ENCODE measurements at places on chromosomes 16 and 17.

- no peak for DNase-seq
Observed at GRCh38 chr16:49431040-49431439, 57.4 kb downstream of the C16orf78 start.

DNA sequence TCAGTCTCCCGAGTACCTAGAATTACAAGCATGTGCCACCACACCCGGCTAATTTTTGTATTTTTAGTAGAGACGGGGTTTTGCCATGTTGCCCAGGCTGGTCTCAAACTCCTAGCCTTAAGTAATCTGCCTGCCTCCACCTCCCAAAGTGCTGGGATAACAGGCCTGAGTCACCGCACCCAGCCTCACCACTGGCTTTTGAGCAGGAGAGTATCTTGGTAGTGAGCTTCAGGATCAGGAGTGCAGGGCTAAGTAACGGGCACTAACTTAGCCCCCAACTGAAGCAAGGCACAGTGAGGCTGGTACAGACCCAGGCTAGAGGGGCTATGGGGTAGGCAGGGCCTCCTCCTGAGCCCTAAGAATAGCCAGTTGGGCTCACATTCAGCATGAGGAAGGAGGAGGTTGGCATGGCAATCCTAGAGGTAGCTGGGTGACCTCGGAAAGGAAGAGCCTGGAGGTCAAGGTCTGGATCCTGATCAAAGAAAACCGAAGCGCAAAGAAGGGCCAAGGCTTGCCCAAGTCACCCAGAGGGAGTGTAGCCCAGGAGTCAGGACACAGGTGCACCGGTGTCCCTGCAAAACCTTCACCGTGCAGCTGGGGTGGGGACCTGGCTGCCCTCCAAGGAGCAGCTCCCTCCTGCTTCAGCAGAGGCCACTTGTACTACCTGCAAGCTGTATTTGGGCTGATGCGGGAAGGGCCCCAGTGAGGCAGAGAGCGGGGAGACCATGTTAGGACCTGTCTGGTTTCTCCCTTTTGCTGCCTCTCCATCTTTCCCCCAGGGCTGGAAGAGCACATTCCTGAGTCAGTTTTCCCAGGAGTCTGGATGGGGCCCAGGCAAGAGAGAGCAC lies 1.3 kb upstream of the ADGRG5 start:
- no peak for DNase-seq

DNA sequence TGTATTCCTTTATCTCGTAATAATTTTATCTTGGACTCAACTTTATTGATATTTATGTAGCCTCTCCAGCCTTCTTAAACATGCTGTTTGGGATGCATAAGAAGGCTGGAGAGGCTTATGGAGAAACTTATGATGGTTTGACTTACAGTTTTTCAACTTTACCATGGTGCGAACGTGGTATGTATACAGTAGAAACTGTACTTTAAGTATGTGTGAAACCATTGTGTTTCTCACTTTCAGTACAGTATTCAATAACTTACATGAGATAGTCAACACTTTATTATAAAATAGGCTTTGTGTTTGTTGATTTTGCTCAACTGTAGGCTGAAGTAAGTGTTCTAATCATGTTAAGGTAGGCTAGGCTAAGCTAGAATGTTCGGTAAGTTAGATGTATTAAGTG lies 206.8 kb downstream of the SEC14L1 start:
- DNase-seq: no peak

DNA sequence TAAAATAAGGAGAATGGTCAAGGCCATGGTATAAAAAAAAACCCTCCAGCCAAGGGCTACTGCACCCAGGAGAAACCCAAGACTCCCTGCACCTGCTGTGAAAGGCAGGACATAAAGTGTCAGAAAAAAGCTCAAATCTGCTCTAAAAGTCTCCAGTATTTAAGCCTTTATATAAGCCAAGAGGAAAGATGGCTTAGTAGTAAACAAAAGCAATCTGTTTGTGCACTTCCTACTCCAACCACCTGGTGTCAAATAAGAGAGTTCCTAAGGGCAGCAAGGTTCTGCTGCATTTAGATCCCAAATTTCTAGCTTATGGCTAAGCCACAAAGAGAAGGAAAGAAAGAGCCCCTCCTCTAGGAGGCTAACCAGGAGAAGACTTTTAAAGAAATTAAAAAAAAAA lies 20.6 kb downstream of the ACSM1 start:
- no peak for DNase-seq

DNA sequence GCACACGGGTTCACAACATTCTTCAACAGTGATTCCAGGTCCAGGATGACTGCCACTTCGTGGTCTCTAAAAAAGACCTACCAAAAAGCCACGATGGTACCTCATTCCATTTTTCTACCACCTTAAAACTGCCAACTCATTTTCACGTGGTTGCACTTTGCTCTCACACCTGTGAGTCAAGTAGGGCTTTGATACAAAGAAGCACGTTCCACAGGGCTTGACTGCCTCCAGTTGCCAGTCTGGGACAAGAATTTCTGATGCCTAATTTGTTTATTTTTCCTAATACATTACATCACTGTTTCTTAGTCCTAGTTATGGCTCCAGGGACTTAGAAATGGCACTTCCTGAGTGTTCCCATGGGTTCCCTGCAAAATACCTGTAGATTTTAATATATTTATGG lies 911.6 kb upstream of the EEF2KMT start:
- no peak for DNase-seq

- peak; percentile 24 for DNase-seq
Observed at GRCh38 chr16:27828671-27829070, 234.8 kb downstream of the GSG1L start.

DNA sequence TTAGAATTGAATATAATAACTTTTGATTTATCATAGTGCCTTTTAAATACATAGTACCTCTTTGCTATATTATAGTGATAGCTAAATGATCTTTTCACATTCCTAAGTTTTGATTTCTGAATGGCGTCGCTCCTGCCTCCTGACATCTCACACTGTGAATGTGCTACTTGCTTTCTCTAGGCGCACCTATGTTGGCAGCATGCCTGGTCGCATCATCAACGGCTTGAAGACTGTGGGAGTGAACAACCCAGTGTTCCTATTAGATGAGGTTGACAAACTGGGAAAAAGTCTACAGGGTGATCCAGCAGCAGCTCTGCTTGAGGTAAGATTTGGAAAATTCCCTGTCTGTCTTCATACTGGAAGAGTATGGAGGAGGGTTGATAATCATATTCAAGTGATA lies 29.8 kb upstream of the ABCC11 start:
- peak; percentile 24 for DNase-seq

- DNase-seq: peak; percentile 28
Observed at GRCh38 chr16:35391328-35391727, 1931.9 kb downstream of the TP53TG3F start.

GRCh38 chr16:5510819-5511370 lies 413.3 kb upstream of the EEF2KMT start:
- no peak for DNase-seq

DNA sequence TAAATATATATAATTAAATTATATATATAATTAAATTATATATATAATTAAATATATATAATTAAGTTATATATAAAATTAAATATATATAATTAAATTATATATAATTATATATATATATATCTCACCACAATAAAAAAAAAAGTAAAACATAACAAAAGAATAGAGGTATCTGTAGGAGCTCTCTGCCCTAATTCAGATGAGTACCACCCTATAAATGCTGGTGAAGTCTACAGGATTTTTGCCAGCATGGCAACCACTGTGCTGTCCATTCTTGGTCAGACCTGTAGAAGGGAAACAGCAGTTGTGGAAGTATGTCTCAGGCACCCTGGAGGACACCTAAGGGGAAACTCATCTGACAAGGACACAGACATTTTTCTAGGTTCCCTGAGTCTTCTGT lies 259.7 kb downstream of the PRKCA start:
- DNase-seq: no peak

GRCh38 chr16:85950136-85950918 lies 51.4 kb downstream of the IRF8 start:
- no peak for DNase-seq

DNA sequence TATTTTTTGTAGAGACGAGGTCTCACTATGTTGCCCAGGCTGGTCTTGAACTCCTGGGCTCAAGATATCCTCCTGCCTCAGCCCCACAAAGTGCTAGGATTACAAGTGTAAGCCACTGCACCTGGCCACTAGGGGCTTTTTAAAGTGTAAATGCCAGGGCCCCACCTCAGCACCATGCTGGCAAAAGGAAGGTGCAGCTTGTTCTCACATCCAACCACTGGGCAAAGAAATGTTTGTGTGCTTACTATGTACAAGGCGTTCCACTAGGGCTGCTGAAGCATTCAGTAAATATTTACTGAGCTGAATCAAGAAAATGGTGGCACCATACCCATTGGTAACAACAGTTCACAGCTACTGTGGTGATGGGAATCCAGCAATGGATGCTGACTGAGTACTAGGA lies 22.6 kb downstream of the COG1 start:
- DNase-seq: no peak

DNA sequence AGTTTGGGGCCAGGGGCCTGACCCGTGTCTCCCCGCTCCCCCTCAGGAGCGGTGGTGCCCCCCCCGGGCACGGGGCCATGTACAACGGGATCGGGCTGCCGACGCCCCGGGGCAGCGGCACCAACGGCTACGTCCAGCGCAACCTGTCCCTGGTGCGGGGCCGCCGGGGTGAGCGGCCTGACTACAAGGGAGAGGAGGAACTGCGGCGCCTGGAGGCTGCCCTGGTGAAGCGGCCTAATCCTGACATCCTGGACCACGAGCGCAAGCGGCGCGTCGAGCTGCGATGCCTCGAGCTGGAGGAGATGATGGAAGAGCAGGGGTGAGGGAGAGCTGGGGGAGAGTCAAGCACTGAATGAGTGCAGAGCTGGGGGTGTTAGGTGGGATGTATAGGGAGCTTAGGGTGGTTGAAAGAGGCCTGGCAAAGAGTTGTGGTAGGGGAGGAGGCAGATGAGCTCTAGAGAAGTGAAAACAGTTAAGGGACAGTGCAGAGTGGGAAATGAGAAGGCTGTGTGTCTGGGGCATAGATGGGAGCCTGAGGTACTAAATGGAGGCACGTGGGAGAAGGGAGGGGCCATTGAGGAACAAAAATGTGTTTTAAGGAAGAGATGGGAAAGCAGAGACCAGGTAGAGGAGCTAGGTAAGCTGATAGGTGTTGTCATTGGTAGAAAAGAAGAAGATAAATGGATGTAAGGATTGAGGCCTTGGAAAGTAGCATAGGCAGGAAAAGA lies 4.0 kb downstream of the SRRM2 start:
- DNase-seq: no peak

- no peak for DNase-seq
Observed at GRCh38 chr17:68714676-68715075, 113.5 kb upstream of the FAM20A start.

GRCh38 chr17:73553311-73553710 lies 90.9 kb downstream of the SDK2 start:
- DNase-seq: no peak

- no peak for DNase-seq
Observed at GRCh38 chr16:80230328-80231120, 310.3 kb upstream of the DYNLRB2 start.

DNA sequence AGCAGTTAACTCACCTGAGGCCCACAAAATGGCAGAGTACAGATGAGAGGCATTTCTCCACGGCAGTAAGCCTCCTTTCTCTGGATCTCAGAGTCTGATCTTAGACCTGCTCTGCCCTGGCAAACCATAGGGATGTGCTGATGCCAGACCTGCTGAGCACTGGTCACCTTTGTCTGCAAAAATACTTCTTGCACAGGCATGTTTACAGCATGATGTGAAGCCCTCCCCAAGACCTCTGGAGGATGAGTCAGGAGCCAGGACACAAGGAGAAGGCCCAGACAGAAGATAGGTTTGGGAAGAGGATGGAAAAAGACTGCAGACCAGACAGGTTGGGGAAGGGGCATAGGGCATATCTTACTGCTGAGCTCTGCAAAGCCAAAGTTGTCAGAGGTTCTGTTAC lies 426.6 kb downstream of the PMP22 start:
- DNase-seq: no peak

GRCh38 chr17:8572764-8573163 lies 57.8 kb downstream of the MYH10 start:
- no peak for DNase-seq

DNA sequence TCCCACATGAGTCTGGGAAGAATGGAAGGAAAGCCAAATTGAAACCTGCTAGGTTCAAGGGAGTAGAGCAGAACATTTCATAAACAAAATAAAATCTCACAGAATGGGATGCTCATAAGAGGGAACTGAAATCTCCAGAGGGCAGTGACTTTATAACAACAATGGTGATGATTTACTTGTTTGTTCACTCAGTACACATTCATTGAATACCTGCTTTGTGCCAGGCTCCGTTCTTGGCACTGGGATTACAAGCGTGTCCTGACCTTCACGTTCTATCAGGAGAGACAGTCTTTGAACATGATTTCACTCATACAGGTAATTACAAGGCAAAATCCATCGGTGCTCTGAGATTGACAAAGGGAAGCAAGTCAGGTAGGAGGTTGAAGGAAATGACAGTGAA lies 356.3 kb downstream of the HAPSTR1 start:
- no peak for DNase-seq

DNA sequence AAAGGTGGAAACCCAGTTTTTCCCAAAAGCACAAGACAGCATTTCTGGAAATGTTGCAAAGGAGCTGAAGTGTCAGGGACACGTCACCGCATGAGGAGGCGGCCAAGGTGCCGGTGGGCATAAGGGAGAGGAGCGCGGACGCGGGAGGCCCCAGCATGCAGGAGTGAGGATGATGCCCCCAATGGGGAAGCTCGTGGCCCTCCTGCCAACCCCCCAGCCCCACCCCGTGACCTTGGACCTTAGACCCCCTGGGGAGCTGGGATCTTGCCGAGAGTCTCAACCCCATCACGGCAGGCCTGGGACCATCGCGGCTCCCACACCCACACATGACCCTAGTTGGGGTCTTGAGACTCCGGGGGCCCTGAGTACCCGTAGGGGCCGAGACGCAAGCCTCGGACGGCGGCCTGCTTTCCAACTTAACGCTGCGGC lies 119.4 kb upstream of the METRNL start:
- DNase-seq: no peak

- no peak for DNase-seq
Observed at GRCh38 chr17:17692353-17693252, 11.3 kb downstream of the RAI1 start.

DNA sequence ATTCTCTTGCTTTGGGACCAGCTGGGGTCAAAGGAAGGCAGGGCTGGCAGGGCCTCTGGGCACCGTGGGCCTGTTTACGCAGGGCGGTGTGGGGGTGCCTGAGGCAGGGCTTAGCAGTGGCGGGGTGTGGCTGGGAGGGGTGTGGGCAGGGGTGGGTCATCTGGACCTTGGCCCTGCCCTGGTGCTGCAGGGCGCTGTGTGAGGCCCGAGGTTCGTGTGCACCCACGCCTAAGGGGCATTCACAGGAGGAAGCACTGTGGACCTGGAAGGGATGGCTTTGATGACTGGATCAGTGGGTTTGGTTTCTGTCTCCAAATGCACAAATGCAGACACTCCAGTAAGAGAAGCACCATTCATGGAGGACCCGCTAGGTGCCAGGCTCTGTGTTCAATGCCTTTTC lies 37.3 kb downstream of the BCO1 start:
- no peak for DNase-seq

DNA sequence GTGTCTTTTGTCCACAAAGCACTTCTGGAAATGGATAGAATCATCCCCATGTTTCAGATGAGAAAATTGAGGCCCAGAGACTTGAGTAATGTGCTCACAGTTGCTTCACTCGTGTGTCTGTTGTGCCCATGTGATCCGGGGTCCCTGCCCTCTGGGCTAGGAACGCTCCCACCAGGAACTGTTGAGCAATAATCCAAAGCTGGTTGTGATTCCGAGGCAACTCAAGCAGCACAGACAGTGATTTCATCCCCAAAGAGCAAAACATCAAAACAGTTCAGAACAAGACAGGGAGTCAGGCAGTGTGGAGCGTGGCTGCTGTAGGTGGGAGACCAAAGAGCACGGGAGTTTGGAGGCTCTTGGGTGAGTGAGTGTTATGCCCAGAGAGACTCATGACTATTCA lies 205.0 kb upstream of the ASIC2 start:
- DNase-seq: no peak

- DNase-seq: no peak
Observed at GRCh38 chr17:19464031-19465026, 53.3 kb downstream of the RNF112 start.
